ENCODE measurements at places on chromosomes 5 and 9.

DNA sequence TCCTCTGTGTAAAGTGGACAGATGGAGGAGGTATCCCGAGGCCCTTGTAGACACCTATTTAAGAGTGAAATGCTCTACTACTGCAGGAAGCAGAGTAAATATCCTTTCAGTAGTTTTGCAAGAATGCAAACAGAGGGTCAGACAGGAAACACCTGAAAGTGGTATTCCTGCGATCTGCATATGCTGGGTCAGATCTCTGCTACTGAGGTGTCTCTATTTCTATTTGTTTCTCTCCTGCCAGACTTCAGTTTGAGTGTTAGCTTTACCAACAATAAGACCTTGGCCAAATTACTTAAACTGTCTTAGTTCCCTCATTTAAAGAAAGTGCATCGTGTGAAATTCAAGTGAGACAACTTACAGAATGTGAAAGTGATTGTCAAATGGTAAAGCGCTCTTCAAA lies 47.6 kb downstream of the JAKMIP2 start:
- DNase-seq: no peak

DNA sequence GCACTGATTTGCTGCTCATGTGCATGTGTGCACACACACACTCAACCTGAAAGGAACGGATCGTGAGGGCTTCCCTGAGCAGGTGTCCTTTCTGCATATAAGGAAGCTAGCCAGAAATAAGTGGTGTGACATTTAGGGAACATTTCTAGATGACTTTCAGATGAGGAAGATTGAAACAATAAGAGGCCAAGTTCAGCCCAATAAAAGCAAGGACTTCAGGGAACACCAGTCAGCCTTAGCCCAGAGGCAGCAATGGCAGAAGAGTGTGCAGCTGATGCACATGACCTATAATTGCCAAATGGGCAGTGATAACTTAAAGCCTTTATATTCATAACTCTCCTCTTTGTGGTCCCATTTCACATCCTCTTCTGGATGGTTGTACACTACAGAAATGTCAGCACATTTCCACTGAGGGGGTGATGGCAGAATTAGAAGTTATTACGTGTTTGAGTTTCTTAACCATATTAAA lies 255.5 kb downstream of the TRIM32 start:
- DNase-seq: no peak

- DNase-seq: no peak
These were observed 9.6 kb downstream of the TRIP13 start for GRCh38 chr5:902129-902916.

DNA sequence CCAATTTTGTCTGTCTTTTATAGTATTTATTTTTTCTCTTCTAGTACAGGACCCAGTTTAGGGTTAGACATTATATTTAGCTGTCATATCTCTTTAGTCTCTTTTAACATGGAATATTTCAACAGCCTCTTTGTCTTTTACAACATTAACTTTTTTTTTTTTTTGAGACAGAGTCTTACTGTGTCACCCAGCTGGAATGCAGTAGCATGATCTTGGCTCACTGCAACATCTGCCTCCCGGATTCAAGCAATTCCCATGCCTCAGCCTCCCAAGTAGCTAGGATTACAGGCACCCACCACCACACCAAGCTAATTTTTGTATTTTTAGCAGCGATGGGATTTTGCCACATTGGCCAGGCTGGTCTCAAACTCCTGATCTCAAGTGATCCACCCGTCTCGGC lies 90.1 kb downstream of the ADAMTS6 start:
- DNase-seq: no peak

DNA sequence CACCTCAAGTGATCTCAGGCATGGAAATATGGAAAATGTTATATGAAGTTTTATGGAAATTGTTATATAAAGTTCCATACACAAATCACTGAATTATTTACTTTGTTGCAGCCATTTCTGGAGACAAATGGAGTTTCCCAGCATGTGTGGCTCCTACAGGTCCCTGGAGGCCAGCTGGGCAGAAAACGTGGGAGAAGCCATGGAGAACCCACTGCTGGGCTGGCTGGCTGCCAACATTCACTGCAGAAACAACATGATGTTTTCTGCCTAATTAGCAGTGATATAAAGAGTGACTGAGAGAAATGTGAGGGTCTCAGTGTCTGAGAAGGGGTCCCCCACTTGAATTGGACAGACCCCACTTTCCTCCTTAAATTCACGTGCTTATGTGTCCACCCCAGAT lies 208.8 kb upstream of the IRX2 start:
- DNase-seq: no peak

DNA sequence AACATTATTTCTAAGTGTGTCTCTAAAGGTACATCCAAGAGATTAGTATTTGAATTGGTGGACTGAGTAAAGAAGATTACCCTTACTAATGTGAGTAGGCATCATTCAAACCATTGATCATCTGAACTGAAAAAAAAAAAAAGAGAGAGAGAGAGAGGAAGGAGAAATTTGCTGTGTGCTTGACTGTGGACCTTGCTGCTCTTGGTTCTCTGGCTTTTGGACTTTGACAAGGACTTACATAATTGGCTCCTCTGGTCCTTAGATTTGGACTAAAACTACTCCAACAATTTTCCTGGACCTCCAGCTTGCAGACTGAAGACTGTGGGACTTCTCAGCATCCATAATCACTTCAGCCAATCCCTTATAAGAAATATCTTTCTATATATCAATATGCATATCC lies 1091.9 kb upstream of the EDIL3 start:
- DNase-seq: no peak
